ENCODE measurements at places on chromosomes 1 and 21.
A peak's percentile ranks its signal among the peaks of the same experiment; 100 is the strongest.

DNA sequence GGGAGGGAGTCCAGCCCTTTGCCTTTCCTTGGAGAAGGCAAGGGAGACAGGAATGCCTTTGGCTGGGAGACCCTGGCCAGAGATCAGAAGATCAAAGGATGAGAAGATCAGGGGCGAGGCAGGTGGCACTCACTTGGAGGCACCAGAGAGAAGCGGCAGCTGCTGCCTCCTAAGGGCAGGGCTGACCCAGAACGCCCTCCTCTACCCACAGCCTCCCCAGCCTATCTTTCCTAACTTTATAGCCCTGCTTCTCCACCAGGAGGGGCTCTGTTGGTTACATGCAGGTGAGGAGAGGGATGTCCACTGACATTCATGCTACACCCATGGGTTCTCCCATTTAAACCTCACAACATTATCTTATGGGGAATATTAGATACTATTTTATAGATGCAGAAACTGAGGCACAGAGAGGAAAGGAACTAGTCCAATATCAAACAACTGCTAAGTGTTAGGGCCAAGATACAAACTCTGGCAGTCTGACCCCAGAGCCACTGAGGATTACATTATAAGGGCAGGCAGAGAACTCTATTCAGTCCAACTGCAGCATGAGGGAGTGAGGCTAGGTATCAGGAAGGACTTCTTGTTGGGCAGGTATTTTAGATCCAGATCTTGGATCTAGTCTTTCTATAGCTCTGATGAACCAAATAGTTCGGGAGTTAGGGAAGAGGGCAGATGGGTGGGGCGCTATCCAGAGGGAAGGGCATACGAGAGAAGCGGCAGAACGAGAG lies 19.9 kb downstream of the LGR6 start:
- DNase-seq, result no peak

DNA sequence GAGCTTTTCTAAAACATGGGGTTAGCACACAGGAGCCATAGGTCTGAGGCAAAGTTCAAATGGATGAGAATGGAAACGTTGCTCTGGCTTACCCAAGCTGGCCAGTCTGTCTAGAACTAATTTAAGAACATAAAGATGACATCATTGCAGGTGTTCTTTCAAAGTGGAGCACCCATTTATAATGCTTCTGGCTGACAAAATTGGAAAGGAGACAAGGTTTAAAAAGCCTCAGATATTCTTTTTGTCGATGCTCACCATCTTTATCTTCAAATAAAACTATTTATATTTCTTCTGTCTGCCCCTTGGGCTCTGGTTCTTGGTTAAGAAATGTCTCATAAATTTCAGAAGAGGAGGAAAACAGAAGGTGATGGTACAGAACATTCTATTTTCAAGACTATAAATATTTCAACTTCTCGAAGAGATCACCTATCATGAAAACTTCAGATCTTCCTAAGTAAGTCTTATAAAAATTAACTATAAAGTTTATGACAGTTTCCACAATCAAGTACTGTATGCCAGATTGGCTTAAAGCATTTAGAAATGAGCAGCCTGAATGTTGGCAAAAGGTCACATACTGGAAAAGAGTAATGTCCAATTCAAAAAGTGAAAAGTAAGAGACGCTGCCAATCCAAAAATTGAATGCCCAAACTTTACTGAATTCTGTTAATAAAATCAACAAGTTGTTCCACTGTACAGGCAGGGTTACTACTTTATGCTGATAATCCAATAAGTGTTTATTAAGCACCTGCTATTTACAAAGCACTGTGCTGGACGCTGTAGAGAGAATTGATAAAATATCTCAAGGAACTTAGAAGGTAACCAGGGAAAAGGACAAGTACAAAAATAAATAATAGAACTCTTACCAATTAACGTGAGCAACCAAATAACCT lies 92.0 kb downstream of the ETS2 start:
- DNase-seq, result no peak

- no peak for DNase-seq
Measured at GRCh38 chr1:224302947-224303346, 27.0 kb downstream of the NVL start.

DNA sequence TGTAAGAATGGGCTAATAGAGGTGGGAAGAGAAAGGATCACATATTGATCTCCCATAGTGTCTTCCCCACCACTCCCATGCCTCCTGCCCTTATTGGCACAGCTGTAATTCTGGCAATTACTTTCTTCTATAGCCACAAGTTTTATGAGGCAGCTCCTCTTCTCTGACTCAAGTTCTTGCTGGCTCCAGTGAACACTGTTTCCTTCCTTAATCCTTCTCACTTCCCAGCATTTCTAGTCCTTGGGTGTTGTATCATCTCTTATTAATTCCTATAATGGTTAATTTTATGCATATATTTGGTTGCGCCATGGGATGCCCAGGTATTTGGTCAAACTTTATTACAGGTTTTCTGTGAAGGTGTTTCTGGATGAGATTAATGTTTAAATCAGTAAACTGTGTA lies 103.3 kb downstream of the MRPL39 start:
- no peak for DNase-seq

DNA sequence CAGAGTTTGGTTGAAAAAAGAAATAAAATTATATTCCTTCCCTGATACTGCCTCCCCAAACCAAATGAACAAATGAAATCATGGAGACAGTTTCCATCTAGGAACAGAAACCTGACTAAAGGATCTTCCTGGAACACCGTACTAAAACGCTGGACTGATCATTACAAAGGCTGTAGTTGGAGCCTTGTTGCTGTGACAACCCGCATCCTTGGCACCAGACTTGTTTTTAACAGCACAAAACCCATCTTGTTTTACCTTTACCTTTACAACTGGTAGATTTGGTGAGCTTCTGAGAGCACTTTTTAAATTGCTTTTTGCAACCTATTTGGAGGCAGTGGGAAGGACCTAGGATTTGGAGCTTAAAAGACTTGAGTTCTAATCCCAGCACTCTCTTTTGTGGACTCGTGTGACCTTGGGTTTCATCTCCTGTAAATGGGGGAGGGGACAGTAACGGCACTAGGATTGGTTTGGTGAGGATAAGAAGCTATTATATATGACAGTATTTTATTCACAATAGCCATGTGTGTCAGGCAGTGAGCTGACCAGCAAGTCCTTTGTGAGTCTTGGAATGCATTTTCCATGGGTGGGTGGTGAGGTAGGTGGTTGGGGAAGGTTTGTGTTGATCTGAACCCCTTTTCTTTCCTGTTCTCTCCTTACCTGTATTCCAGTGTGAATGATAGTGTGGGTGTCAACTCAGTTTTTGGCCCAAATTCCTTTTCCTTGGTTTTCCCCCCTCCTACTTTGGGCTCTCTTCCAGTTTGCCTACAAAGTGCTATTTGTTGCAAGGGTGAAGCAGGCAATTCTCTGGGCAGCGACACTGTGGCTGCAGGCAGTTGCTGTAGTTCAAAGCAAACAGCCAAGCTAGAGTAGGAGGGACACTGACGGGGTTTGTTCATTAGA lies 12.6 kb downstream of the LRRC8D start:
- DNase-seq, result no peak

DNA sequence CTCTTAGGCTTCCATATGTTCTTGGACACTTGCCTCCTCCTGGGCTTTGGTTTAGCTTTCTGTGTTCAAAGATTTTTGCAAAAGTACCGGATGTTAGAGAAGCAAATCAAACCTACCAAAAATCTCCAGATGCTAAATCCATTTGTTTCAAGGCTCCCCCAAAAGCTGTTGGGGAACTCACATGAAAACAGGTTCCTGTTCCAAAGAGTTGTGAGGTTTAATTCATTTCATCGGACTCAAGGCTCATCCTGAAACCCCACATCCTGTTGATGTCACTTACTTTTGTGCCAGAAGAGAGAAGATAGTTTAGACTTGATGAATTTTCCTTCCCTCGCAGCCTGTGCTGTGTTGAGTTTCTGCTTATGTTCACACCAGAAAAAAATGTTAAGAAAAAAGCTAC lies 41.7 kb upstream of the RXRG start:
- DNase-seq, result no peak

DNA sequence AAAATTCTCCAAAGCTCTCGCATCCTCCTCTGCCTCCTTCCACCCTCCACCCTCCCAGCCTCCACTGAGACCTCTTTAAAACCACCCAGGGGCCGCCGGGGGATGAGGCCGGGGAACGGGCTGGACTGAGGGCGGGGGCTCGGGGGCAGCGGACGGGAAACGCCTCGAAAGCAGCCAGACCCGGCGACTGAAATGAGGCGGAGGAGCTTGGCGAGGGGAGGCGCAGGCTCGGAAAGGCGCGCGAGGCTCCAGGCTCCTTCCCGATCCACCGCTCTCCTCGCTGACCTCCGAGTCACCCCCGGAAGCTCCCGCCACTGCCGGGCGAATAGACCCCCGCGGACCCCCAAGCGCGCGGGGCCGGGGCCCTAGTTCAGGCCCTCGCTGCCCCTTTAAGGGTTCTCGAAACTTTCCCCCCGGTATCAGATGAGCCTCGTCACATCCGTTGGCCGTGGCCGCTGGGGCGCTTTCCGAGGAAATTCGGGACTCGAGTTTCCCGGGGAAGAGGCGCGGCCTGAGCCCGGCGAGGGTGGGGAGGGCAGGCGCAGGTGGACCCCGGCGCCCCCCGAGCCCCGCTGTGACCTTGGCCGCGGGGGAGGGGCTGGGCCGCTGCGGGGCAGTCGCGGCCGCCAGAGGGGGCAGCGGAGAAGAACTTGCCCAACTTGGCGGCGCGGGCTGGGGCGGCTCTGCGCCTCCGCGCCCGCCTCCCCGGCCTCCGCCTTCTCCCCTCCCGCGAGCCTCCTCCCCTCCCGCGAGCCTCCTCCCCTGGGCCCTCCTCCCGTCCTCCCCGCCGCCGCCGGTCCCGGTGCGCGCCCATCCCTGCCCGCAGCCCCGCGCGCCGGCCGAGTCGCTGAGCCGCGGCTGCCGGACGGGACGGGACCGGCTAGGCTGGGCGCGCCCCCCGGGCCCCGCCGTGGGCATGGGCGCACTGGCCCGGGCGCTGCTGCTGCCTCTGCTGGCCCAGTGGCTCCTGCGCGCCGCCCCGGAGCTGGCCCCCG lies at the start of gene BACE2:
TSS of gene BACE2 (plus strand) at position 813 of the 995 bp plus-strand sequence. CDS start at position 917, 104 bp downstream.
- peak; percentile 68 for DNase-seq
